T-helper 1 cell (primary cell): ENCODE measurements at places on chromosomes 5 and 9.
A peak's percentile ranks its signal among the peaks of the same experiment; 100 is the strongest.

DNA sequence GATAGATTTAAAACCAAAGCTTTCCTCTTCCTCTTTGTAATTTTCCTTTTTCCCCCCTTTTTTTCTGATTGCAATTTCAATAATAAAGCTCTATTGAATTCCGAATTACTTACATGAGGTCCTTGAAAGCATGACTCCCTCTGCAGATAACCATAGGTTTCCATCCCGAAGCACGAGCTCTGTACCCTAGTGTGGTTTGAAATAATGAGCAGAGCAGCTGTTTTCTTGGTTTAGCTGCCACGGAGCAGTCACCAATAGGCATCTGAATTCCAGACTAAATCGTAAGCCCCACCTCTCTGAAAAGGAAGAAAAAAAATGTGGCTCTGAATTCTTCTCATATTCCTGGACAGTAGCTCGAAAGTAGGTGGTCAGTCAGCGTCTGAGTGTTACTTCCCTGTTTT lies 18.5 kb upstream of the GNE start:
- no peak for DNase-seq

DNA sequence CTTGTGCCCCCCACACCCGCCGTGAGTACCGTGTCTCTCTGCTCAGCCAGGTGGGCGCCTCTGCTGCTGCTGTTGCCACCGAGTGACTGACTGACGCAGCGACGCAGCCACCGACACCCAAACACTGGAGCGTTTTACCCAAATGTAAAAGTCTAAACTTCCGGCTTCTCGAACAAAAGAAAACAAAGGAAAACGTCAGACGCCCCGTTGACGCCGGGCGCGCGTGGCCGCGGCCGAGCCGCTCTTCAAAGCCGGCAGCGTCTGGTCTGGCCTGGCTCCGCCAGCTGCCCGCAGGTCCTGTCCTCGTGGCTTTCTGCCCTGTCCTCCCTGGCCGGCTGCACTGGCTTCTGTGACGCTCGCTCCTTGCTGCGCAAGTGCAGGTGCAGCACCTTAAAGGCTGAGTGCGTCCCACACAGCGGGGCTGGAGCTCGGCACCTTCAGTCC lies 41.4 kb upstream of the CLPTM1L start:
- peak; percentile 82 for DNase-seq

GRCh38 chr9:104921067-104921741 lies 6.8 kb downstream of the ABCA1 start:
- DNase-seq: no peak

DNA sequence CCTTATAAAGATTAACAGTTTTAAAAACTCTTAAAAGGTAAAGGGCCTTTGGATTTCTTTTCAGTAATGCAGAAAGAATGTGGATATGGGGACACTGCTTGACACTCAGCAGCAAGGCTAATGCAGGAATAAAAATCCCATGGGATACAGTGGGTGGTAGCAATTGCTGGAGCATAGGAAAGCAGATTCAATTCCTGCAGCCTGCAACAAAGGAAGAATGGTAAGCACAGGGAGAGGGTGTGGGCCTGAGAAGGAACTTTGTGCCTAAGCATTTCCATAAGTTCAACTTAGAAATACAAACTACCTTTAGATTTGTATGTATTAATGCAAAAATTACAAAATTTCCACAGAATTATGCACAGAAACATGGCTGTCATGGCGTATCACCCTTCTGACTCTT lies 65.8 kb upstream of the CDK5RAP2 start:
- DNase-seq: no peak

GRCh38 chr5:61342071-61342501 lies 10.0 kb downstream of the ZSWIM6 start:
- no peak for DNase-seq

GRCh38 chr9:98383758-98384157 lies 128.3 kb upstream of the TBC1D2 start:
- DNase-seq: no peak

- no peak for DNase-seq
These were observed 680.4 kb upstream of the ITGA1 start for GRCh38 chr5:52107210-52107905.
